ENCODE measurements at places on chromosomes 5 and 9. TPM values are rescaled to one million over a fixed set of nuclear protein-coding genes. Genes with fewer than 3 reads are reported as not detected.
A peak's percentile ranks its signal among the peaks of the same experiment; 100 is the strongest.

NDST1 gene
- total RNA-seq, result 0.87 TPM

DNA sequence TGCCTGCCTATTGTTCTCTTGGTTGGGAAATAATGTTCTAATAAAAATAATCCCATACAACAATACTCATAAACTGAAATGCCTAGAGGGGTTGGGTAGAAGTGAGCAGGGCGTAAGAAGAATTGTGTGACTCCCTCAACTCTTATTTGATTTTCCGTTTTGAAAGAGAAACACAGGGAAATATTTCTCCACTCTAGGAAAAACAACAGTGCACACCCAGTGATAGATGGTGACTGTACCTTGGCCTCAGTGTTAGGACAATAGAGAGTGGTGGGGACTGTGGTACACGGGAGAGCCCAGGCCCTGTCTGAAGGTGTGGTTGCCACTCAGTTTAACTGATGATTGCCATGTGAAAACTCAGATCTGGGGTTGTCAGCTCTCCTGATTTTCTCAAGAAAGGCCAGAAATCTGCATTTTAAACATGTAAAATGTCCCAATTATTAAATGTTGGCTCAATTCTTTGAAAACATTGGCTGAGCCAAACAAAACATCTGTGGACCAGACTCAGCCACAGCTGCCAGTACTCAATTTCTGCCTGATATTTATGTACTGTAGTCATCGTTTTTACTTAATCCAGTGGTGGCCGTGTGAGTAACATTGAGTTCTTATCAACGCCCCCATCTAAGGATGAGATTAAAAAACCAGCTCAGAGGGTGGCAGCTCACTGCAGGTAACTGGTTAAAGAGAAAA, 103.8 kb upstream of the ZNF618 start:
- DNase-seq, result no peak

- no peak for DNase-seq
These were observed 178.7 kb downstream of the WDR70 start for GRCh38 chr5:37557734-37558293.

PCDHGA12 gene
- total RNA-seq, result 0.10 TPM

- DNase-seq, result no peak
These were observed 83.9 kb downstream of the NR2F1-AS1 start for GRCh38 chr5:93497096-93497495.

NEUROG1 gene
- total RNA-seq, result not detected

IFNA21 gene
- not detected for total RNA-seq

DNA sequence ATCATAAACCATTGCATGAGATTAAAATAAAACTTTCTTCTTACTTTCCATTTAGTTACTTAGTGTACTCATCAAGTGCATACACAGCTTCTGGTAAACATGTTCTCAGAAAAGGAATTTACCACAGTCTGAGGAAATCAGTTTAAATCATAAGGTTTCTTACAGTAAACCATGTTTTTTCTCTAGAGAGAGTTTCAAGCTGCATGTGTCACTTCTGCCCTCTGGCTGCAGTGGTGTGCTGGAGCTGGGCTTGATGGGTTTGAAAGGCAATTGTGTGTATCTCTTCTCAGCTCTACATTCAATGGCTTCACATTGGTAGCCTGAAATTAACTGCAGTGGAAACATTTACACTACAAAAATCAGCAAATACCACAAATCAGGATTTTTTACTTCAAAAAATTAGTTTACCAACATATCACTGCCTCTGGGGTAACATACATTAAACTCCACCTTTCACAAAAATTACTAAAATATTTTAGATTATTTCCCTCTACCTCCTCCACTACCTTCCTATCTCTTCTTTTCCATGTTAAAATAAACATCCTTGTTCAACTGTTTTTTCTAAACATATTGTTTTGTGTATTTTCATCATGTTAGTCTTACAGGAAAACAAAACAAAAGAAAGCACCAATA, 414.3 kb downstream of the ANXA1 start:
- no peak for DNase-seq

SPINK6 gene
- not detected for total RNA-seq

- no peak for DNase-seq
These were observed 6.9 kb downstream of the IL31RA start for GRCh38 chr5:55858104-55858503.

N4BP3 gene
- 0.80 TPM for total RNA-seq

- DNase-seq, result peak; percentile 68
These were observed 828 bp downstream of the ZSWIM6 start for GRCh38 chr5:61332851-61333320.

IRX1 gene
- total RNA-seq, result not detected

DNA sequence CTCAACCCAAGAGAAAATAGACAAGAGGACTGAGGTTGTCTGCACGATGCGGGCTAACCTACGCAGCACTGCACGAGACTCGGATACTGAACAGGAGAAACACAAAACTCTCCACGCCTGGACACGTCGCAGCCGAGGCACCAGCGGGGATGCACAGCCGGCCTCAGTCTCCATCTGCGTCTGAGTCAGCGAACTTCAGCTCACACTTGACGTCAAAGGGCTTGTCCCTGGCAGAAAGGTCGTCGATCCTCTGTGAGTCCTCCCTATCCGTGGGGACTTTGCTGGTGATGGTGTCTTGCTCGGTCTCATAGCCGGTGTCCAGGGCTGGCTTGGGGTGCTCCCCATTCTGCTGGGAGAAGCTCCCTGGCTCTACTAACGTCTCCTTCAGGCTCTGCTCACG, 60.2 kb downstream of the SECISBP2 start:
- DNase-seq, result no peak

IL13 gene
- total RNA-seq, result 0.72 TPM

SOWAHA gene
- not detected for total RNA-seq

DNA sequence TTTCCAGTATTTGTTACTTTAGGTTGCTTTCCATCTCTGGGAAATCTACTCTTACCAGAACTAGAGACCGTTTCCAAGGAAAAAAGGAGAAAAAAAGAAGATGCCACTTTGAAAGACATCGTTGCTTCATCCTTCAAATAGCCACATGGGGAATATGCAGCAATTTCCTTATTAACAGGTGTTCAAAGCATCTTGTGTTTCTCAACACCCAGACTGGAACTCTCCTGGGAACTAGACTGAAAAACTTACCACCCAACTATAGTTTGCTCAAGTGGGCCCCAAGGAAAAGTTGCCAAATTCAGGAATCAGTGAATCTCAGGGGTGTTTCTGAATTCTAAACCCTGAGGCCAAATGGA, 80.0 kb upstream of the JAK2 start:
- no peak for DNase-seq

GRCh38 chr5:143119881-143120341, 283.6 kb downstream of the NR3C1 start:
- DNase-seq, result no peak

All from activated naive CD4-positive, alpha-beta T cell treated with anti-CD3 and anti-CD28 coated beads, Interleukin-2, amount 50 U/mL, for 72 hours (primary cell).